ENCODE measurements at places on chromosomes 1 and 21. TPM values are rescaled to one million over a fixed set of nuclear protein-coding genes. Genes with fewer than 3 reads are reported as not detected.

DNA sequence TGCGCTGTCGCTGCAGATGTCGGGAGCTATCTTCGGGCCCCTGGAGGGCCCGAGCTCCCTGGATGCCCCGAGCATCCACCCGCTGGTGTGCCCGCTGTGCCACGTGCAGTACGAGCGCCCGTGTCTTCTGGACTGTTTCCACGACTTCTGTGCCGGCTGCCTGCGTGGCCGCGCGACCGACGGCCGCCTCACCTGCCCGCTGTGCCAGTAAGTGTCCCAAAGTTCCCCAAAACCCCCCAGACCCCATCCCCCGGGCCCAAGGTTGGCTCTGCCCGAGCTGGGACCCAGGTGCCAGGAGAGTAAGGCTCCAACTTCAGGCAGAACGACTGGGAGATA, 569 bp downstream of the RNF207 start:
- no peak for DNase-seq
- H3K27me3 ChIP-seq = peaks cover 21% of the 10 kb centered on the region
- peaks cover 16% of the 10 kb centered on the region for H3K4me1 ChIP-seq
- peak overlapping the region; percentile 72 for H3K4me3 ChIP-seq

DNA sequence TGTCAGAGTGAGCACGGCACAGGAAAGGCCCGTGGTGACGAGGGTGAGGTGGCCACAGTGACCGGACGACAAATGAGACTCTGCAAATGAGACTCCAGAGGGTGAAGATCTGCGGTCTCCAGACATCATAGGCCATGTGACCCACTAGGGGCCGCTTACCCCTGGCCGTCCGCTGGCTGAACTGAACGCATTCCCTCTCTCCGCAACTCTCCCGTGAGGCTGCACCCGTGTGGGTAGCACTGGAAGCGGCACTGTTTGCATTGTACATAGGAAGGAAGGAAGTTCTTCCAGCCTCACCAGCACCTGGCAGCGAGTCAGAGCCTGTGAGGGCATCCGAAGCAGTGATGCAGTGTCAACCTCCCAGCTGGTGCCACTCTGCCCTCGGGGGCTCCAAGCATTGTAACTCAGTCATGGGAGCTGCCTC, 23.6 kb upstream of the SPSB1 start:
- no peak for DNase-seq
- H3K36me3 ChIP-seq = no peaks in the 10 kb centered on the region
- no peaks in the 10 kb centered on the region for H3K27me3 ChIP-seq
- H3K4me3 ChIP-seq = no peak overlapping the region
- H3K27ac ChIP-seq = no peak overlapping the region

Gene CSF1
- 28.3 TPM for total RNA-seq

DNA sequence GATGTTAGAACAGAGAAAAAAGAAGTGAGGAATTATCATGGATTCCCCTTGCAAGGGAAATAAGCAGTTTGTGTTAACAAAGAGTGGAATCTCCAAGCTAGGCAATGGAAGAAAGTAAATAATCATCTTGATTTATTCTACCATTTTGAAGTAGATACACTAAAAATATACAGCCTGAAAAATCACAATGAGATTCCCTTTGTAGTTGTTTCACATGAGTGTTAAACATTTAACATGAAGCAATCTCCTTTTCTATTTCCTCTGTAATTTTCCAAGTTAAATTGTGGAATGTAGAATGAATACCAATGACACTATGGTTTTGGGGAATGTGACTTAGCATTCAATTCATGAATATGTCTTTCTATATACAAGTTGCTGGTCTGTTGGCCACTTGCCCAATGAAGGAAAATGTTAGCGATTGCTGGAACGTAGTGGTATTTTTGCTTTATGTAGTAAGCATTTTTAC, 5.7 kb downstream of the TGFB2 start:
- H3K4me3 ChIP-seq = peak overlapping the region; percentile 65
- H3K27ac ChIP-seq = no peak overlapping the region
- no peak for DNase-seq
- H3K4me1 ChIP-seq = peaks cover 35% of the 10 kb centered on the region
- peaks cover 36% of the 10 kb centered on the region for H3K27me3 ChIP-seq

Gene NR1I3
- total RNA-seq = not detected

Gene S100A8
- total RNA-seq = not detected

DNA sequence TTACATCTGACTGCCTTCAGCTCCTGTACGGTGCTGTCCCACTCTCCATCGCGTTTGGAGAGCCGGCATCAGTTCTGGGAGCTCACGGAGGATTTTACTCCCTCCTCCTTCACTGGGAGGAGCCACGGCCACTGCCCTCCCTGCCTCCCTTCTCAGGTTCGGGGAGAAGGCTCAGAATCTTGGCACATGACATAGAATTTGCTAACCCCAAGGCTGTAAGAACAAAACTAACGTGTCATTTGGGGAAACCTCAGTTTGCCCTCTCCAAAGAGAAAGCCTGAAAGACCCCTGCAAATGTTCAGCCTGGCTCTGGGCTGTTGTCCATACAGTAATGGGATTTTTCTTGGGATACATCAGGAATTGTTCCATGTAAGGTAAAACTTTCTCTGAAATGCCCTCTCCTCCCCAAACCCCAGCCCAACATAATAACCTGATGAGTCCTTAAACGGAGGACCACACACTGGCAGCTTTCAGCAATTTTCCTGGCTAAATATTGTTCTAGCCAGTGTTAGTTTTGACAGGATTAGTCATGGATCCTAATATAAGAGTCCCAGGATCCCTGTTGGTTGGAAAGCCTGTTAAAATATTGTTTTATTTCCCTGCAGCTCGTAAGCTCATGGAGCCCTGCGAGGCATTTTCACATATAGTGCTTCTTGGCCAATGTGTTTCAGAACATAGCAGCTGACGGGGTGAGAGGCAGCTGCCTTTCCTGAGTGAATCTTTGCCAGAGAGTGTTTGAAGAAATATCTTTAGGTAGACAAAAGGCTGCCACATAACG, 98.8 kb downstream of the RHOU start:
- DNase-seq = no peak
- no peak overlapping the region for H3K4me3 ChIP-seq
- peaks cover 6% of the 10 kb centered on the region for H3K4me1 ChIP-seq
- no peak overlapping the region for H3K27ac ChIP-seq
- H3K36me3 ChIP-seq = no peaks in the 10 kb centered on the region

Gene EDEM3
- 14.5 TPM for total RNA-seq

- no peak for DNase-seq
- no peaks in the 10 kb centered on the region for H3K36me3 ChIP-seq
- no peaks in the 10 kb centered on the region for H3K4me1 ChIP-seq
- H3K27me3 ChIP-seq = no peaks in the 10 kb centered on the region
Measured at GRCh38 chr1:60402216-60402615, 328.6 kb upstream of the C1orf87 start.

GRCh38 chr1:65812065-65812464, 19.4 kb downstream of the PDE4B start:
- peaks cover 25% of the 10 kb centered on the region for H3K4me1 ChIP-seq
- peaks cover 2% of the 10 kb centered on the region for H3K36me3 ChIP-seq

Gene GPR25
- 0.34 TPM for total RNA-seq

DNA sequence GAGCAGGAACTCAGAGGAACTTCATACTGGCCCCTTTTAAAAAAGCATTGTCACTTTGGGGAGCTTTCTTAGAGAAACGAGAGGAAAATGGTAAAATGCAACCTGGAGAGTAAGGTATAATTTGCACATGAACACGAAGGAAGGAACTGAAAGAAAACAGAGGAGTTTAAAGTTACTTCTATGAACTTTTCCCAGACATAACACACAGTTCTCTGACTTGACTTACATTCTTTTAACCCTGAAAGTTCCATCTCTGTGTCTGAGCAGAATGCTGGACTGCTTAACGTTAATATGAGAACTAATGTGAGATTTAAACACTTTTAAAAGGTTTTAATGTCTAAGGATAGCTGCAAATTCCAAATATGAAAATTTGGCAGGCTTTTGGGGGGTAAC, 102.3 kb downstream of the NFIA start:
- no peak overlapping the region for H3K4me3 ChIP-seq
- no peaks in the 10 kb centered on the region for H3K36me3 ChIP-seq
- H3K4me1 ChIP-seq = no peaks in the 10 kb centered on the region
- no peaks in the 10 kb centered on the region for H3K27me3 ChIP-seq

- DNase-seq = no peak
- H3K27me3 ChIP-seq = no peaks in the 10 kb centered on the region
- no peaks in the 10 kb centered on the region for H3K4me1 ChIP-seq
- H3K36me3 ChIP-seq = peaks cover 4% of the 10 kb centered on the region
Measured at GRCh38 chr21:31480228-31480627, 136.2 kb upstream of the TIAM1 start.

Gene TP73
- total RNA-seq = 0.60 TPM

DNA sequence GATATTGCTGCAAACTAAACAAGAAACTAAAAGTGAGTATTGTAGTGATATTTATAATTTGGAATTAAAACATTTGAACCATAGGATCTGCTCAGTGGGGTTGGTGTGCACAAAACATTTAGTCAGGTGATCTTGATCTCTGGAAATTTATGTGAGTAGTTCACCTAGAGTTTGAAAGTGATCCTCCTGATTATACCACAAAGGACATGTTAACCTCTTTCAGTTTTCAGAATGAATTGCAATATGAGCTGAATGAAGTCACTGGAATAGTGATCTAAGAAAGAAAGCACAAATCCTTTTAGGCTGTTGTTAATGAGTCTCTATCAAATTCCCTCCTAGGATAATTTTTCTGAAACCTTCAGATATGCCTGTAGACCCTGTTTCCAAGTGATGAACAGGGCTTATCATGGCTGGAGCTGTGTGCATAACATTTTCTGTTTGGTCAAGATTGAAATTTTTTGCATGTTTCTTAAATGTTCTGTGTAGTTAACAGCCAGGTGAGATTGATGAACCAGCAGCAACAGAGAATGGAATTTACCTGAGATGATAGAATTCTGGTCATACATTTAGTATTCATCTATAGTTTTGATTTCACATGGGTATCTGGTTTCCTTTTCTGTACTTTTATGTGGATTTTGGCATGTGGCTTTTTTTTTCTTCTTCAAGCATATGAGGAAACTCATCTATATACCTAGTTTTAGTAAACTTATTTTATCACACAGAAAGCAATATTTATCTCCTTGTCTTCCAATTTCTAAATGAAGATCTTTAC, 25.5 kb downstream of the CDC14A start:
- H3K4me3 ChIP-seq = peak overlapping the region; percentile 44
- DNase-seq = no peak
- peaks cover 49% of the 10 kb centered on the region for H3K36me3 ChIP-seq
- peak overlapping the region; percentile 94 for H3K27ac ChIP-seq
- no peaks in the 10 kb centered on the region for H3K27me3 ChIP-seq

GRCh38 chr1:175172503-175172902, 20.1 kb downstream of the KIAA0040 start:
- H3K27me3 ChIP-seq = no peaks in the 10 kb centered on the region
- peaks cover 24% of the 10 kb centered on the region for H3K36me3 ChIP-seq
- peaks cover 45% of the 10 kb centered on the region for H3K4me1 ChIP-seq
- H3K27ac ChIP-seq = no peak overlapping the region

Gene KIAA0040
- total RNA-seq = 20.8 TPM

GRCh38 chr1:12046749-12047119, 16.4 kb upstream of the TNFRSF8 start:
- DNase-seq = no peak
- peaks cover 20% of the 10 kb centered on the region for H3K27me3 ChIP-seq
- H3K4me1 ChIP-seq = peaks cover 6% of the 10 kb centered on the region
- H3K36me3 ChIP-seq = no peaks in the 10 kb centered on the region
- no peak overlapping the region for H3K4me3 ChIP-seq

GRCh38 chr1:34885405-34886247, 26.1 kb upstream of the SMIM12 start:
- H3K36me3 ChIP-seq = no peaks in the 10 kb centered on the region
- no peak overlapping the region for H3K27ac ChIP-seq
- H3K4me1 ChIP-seq = no peaks in the 10 kb centered on the region
- H3K27me3 ChIP-seq = peaks cover 27% of the 10 kb centered on the region
- DNase-seq = peak; percentile 71
- H3K4me3 ChIP-seq = peak overlapping the region; percentile 63

GRCh38 chr21:44949779-44950198, 10.0 kb downstream of the SLX9 start:
- H3K27me3 ChIP-seq = no peaks in the 10 kb centered on the region
- no peak overlapping the region for H3K27ac ChIP-seq
- H3K36me3 ChIP-seq = peaks cover 13% of the 10 kb centered on the region
- no peak overlapping the region for H3K4me3 ChIP-seq

DNA sequence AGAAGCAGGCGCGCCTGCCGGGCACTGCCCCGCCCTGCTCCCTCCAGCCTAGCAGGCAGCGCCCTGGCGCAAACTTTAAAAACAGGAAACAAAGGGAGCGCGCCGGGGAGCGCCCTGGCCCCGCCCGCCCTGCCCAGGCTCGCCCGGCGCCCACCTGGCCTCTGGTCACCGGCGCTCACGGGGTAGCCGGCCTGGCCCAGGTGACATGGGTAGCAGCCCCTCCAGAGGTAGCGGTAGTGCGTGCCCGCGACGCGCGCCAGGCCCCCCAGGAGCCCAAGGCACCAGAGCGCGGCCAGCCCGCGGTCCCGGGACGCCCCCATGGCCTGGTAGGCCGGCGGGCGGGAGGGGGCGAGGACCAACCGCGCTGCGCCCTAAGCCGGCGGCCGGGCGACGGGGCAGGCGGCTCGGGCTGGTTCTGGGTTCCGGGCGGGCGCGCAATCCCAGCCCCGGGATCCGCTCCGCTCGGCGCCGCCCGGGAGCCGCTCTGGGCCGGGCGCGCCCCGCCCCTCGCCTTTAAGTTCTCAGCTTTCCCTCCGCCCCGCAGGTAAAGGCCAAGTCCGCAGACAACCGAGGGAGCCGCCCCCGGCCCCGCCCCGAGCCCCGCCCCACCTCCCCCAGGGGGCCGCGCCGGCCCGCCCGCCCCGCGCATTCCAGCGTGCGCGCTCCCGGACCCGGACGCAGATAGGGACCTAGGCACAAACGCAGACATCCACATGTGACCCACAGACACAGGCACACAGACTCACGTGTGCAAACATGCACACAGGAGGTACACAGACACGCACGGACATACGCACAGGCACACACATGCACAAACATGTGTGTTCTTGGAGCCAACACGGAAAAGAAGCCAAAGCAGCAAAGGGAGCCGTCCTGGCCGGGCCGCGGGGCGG, 76.7 kb downstream of the ARHGEF16 start:
- H3K4me1 ChIP-seq = peaks cover 12% of the 10 kb centered on the region
- peak overlapping the region; percentile 75 for H3K27ac ChIP-seq
- H3K27me3 ChIP-seq = no peaks in the 10 kb centered on the region
- peak; percentile 79 for DNase-seq
- no peaks in the 10 kb centered on the region for H3K36me3 ChIP-seq

GRCh38 chr1:205977402-205978014, 25.7 kb downstream of the RAB7B start:
- peaks cover 1% of the 10 kb centered on the region for H3K27me3 ChIP-seq
- no peaks in the 10 kb centered on the region for H3K4me1 ChIP-seq
- peak; percentile 74 for DNase-seq
- no peak overlapping the region for H3K4me3 ChIP-seq

- peaks cover 28% of the 10 kb centered on the region for H3K27me3 ChIP-seq
- DNase-seq = no peak
Measured at GRCh38 chr1:32878637-32879041, 7.7 kb upstream of the HPCA start.

GRCh38 chr1:14507262-14507661, 91.2 kb upstream of the KAZN start:
- no peaks in the 10 kb centered on the region for H3K36me3 ChIP-seq
- no peak overlapping the region for H3K4me3 ChIP-seq
- H3K27me3 ChIP-seq = peaks cover 9% of the 10 kb centered on the region
- DNase-seq = no peak
- no peaks in the 10 kb centered on the region for H3K4me1 ChIP-seq
- H3K27ac ChIP-seq = no peak overlapping the region

Gene SLFNL1
- total RNA-seq = 0.22 TPM

GRCh38 chr1:98088381-98088780, 167.5 kb upstream of the DPYD start:
- DNase-seq = no peak
- no peaks in the 10 kb centered on the region for H3K4me1 ChIP-seq
- H3K36me3 ChIP-seq = no peaks in the 10 kb centered on the region
- no peak overlapping the region for H3K27ac ChIP-seq
- H3K4me3 ChIP-seq = no peak overlapping the region

- H3K4me1 ChIP-seq = peaks cover 20% of the 10 kb centered on the region
- H3K27me3 ChIP-seq = no peaks in the 10 kb centered on the region
- H3K27ac ChIP-seq = no peak overlapping the region
- peak; percentile 36 for DNase-seq
- no peaks in the 10 kb centered on the region for H3K36me3 ChIP-seq
Measured at GRCh38 chr1:44672254-44672955, 1.9 kb downstream of the TMEM53 start.

Measured in activated CD8-positive, alpha-beta T cell treated with anti-CD3 and anti-CD28 coated beads for 36 hours (primary cell).